Motor neuron (in vitro differentiated cells): ENCODE measurements at places on chromosomes 16 and 17. TPM values are rescaled to one million over a fixed set of nuclear protein-coding genes. Genes with fewer than 3 reads are reported as not detected.

Gene ZNF423
- 3.9 and 4.7 TPM in 2 replicates for total RNA-seq

Gene STX1B
- 11.8 and 13.3 TPM in 2 replicates for total RNA-seq

Gene ABI3
- not detected in 2 replicates for total RNA-seq

Gene EPN2
- 25.8 and 28.7 TPM in 2 replicates for total RNA-seq

Gene FBXL16
- total RNA-seq: 9.8 and 10.4 TPM in 2 replicates

Gene NUPR1
- 28.4 and 30.3 TPM in 2 replicates for total RNA-seq

Gene KRTAP2-2
- total RNA-seq: not detected in 2 replicates

DNA sequence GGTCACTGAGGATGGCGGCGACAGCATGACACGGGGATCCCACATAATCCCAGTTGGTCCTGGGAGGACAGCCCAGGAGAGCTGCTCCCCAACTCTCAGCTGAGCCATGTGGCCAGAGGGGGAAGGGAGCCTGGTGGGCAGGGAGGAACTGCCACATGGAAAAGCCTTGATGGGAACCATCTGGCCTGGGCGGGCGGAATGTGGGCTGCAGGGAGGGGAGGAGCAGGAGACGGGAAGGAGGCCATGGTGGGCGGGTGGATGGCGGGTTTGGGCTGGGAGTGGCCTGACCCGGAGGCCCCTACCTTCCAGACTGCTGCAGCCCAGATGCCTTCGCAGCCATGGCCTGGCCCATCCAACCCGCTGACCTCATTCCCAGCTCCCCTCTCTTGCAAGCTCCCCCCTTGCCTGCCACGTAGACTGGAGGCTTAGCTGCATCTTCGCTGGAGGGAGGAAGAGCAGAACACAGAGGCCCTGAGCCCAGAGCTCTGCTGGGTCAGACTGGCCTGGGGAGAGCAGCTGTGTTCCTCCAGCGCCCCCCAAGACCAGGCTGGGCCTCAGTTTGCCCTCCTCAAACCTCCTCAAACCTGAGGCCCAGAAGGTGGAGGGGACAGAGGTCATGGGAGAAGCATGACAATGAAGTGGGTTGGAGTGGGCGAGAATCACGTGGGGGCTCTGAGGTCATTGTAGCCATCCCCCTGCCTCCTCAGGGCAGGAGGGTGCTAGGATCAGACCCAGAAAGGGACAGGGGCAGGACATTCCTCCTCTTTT, 8.2 kb upstream of the COL1A1 start:
- ATAC-seq: peak; percentile 66

DNA sequence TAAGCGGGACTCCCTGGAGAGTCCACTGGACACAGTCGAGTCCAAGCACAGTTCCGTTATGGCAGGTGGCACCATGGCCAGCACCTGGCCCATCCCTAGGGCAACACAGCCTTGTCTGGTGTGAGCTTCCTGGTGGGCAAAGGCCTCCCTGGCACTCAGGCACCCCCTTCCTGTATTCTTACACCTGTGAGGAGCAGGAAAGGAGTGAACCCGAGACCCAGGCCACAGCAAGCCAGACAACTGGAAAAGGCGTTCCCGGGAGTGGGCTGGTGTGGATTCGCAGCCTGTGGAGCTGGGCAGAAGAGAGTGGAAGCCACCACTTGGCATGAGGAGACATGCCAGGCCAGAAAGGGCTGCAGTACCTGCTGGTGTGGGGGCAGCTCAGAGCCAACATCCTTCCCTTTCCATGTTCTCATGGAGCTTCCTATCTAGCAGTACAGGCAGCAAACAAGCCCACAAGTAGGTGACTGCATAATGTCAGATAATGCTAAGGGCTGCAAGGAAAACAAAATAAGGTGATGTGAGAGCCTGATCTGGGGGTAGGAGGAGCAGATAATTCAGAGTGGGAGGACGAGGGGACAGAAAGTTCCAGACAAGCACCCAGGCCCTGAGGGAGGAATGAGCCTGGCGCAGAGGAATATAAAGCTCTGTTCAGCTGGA, 87.0 kb downstream of the GNAO1 start:
- ATAC-seq: no peak

GRCh38 chr17:78154903-78155811, 9.0 kb downstream of the C17orf99 start:
- ATAC-seq: peak; percentile 16

GRCh38 chr16:78196502-78196901, 97.0 kb downstream of the WWOX start:
- no peak for ATAC-seq

DNA sequence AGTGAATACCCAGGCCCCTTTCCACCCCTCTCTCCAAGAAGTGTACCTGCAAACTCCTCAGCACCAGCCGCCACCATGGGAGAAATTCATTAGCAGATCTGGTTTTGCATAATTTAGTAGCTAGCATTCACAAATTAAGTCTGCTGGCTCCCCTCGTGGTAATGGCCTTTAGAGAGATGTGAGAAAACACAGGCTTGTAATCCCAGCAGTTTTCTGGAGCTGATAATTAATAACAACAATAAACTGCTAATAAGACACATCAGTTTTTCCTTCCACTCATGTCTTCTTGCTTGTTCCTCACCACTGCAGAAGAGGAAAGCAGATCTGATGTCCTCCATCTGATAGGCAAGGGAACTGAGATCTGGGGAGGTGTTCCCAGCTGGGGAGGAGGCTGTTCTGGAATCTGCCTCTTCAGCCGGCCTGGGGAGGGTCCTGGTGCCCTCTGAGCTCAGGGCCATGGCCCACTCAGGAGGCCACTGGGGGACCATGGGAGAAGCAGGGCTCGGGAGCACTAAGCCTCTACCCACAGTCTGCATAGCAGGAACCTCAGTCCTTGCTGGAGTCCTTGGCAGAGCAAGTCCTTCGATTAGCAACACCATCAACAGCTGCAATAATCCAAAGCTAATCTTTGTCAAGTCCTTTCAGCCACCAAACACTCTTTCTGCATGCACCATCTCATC, 74.2 kb upstream of the DNAJA2 start:
- ATAC-seq: no peak

GRCh38 chr16:62041401-62041800, 5.2 kb upstream of the CDH8 start:
- ATAC-seq: peak; percentile 69

- no peak for ATAC-seq
Observed at GRCh38 chr17:82737967-82738877, 2.8 kb downstream of the FN3K start.

GRCh38 chr16:78549366-78549765, 449.9 kb downstream of the WWOX start:
- ATAC-seq: no peak

- no peak for ATAC-seq
Observed at GRCh38 chr17:77045441-77046041, 95.2 kb upstream of the SEC14L1 start.

GRCh38 chr17:72697602-72698146, 394.8 kb downstream of the SLC39A11 start:
- ATAC-seq: no peak

DNA sequence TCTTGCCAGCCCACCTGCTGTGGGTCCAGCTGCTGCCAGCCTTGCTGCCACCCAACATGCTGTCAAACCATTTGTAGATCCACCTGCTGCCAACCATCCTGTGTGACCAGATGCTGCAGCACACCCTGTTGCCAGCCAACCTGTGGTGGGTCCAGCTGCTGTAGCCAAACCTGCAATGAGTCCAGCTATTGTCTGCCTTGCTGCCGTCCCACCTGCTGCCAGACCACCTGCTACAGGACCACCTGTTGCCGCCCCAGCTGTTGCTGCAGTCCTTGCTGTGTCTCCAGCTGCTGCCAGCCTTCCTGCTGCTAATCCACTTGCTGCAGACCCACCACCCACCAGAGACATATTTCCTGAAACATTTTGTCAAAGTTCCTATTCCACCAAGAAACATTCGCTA, 641 bp downstream of the KRTAP9-1 start:
- ATAC-seq: no peak

GRCh38 chr17:20961586-20961985, 81.2 kb downstream of the USP22 start:
- no peak for ATAC-seq

GRCh38 chr16:75181630-75182029, 25.3 kb downstream of the CTRB2 start:
- ATAC-seq: no peak

DNA sequence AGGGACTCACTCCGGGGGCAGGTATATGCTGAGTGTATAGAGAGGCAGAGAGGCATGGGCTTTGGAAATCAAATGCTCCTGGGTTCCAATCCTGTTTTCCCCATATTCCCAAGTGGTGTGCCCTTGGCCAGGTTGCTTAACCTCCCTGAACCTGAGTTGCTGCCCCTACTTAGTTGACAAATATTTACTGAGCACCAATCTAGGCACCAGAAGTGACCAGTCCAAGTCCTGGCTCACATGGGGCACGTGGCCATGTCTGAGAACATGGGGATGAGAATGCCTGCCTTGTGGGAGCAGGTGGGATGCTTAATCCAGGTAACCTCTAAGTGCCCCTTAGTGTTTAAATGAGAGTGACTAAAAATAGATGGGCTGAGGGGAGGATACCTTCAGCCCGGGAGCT, 4.2 kb downstream of the SOCS3 start:
- no peak for ATAC-seq

DNA sequence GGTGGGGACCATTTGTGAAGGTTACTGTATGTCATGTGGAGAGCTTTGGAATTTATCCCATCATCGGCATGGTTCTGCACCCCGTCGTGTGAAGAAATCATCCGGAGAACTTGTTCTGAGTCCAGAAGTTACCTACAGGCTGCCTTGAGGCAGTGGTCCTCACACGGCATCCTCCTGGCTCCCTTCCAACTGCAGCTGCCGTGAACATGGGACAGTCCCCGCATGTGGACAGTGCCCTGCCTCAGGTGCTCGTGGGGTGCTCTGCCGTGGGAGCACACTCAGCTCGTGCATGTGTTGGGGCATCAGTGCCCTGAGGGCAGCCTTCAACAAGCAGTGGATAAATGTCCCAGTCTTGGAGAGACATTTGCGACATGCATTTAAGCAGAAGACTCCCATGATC, 188.7 kb downstream of the KATNIP start:
- no peak for ATAC-seq

- no peak for ATAC-seq
Observed at GRCh38 chr16:20995711-20996110, 95.1 kb downstream of the LYRM1 start.

DNA sequence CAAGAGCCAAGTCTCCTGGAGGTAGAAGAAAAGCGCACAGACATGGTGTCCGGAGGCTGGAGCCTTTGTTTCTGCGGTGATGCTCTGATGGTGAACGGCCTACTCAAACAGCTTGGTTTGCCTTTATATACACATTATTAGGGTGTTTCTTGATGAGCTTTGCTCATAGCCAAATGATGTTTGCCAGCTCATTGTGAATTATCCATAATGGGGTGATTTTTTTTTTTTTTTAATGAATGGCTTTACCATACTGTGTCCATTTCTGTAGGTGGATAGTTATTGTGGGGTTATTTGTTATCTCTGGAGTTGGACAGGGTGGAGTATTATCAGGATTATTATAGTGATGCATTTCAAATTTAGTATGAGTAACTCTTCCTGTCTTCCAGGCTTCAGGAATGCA, at the start of gene KRT27:
Gene KRT27, minus strand, starts transcription at position 101 of the 400 bp plus-strand sequence. Its CDS starts 57 bp downstream, at position 44.
- ATAC-seq: no peak

DNA sequence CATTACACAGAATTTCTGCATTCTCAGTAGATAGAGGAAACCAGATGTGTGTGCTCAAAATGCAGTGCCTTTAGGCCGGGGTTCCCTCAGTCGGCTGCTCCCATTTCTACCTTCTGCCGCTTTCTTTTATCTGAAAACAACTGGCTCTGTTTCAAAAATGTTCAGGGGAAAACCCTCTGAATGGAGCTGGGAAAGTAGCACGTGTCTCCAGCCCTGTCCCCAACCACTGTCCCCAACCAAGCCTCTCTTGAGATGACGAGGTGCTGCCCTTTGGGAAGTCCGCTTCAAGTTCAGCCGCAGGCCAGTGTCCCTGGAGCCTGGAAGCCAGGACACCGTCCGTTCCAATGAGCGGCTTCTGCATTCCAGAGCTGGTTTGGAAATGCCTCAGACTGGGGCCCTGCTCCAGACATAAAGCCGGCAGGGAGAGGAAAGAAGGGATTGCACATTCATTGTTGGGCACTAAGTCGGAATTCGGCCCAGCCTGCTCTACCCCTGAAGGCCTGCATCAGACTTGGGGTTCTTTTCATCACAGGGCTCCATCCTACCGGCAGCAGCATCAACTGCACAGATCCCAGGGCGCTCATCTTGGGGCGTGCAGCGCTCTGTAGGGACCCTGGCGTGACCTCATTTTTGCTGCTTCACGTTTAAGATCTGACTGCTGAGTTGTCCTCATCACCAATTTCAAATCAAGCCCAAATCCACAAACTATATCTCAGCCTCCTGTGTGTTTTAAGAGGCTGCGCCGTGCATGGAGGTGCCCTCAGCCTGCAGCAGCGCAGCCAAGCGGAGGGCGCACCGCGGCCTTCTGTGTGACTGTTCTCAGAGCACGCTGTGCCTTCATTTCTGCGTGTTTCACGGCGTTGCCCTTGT, 111.3 kb downstream of the BANP start:
- ATAC-seq: no peak

GRCh38 chr17:80394629-80395216, 20.2 kb upstream of the ENDOV start:
- no peak for ATAC-seq

- no peak for ATAC-seq
Observed at GRCh38 chr16:66651474-66651765, 45.1 kb downstream of the CMTM4 start.

- no peak for ATAC-seq
Observed at GRCh38 chr17:68584581-68585303, 16.4 kb downstream of the FAM20A start.
